GM23338 (cell line): ENCODE measurements at places on chromosomes 16 and 17. TPM values are rescaled to one million over a fixed set of nuclear protein-coding genes. Genes with fewer than 3 reads are reported as not detected.

Gene SALL1
- total RNA-seq, result 20.2 and 22.7 TPM in 2 replicates

DNA sequence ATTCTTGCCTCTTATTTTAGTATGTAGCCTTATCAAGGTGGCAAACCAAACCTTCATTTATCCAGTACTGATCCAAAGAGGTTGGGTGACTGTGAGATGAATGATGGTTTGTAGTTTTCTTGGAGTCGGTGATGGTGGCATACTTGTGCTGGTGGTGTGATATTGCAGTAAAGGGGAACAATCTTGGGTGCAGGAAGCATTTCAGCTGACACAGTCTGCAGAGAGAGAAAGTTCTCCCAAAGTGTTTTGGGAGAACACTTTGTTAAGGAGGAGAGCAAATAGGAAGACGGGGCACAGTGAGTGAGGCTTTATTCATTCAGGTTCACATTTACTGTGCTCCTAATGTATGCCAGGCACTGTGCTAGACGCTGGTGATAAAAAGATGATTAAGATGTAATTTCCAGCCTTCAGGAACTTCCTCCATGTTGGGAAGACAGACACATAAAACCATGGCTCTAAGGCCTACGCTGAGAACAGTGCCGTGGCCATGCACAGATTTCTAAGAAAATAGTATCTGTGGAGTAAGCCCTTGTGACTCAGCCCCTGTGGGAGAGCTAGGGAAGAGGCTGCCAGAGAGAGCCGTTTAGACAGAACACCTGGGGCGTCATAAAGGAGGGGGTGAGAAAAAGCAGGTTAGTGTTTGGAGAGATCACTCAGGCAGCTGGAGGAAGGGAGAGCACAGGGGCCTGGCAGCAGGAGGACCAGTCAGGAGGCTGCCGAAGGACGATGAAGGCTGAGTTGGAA lies 13.8 kb downstream of the HEATR3 start:
- no peak for DNase-seq

- DNase-seq, result no peak
Observed at GRCh38 chr17:57949649-57950048, 5.6 kb downstream of the CUEDC1 start.

GRCh38 chr17:27906226-27906580 lies 13.0 kb upstream of the LYRM9 start:
- no peak for DNase-seq

DNA sequence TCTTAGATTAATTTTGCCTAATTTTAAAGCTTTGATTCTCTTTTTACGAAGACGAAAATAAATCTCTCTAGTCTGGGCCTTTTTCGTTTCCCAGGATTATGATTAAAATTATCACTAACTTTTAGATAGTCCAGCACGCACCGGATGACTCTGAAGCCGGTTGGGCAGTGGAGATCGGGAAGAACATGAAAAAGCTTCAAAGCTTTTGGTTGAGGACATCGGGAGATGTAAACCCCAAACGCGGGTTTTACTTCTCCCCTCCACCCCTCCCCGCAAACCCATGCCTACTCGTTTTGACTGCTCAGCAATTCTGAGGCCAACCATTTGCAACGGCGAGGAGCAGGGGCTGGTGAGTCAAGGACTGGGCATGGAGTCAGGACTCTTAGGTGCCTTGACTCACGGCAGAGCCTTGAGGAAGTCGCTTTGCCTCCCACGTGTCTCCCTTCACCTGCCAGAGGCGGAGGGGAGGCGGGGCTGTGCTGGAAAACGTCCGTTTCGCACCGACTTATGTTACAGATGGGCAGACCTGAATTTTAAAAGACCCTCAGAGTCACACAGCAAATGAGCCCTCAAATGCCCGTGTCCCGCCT lies 989 bp upstream of the DUSP14 start:
- DNase-seq, result peak; percentile 90

DNA sequence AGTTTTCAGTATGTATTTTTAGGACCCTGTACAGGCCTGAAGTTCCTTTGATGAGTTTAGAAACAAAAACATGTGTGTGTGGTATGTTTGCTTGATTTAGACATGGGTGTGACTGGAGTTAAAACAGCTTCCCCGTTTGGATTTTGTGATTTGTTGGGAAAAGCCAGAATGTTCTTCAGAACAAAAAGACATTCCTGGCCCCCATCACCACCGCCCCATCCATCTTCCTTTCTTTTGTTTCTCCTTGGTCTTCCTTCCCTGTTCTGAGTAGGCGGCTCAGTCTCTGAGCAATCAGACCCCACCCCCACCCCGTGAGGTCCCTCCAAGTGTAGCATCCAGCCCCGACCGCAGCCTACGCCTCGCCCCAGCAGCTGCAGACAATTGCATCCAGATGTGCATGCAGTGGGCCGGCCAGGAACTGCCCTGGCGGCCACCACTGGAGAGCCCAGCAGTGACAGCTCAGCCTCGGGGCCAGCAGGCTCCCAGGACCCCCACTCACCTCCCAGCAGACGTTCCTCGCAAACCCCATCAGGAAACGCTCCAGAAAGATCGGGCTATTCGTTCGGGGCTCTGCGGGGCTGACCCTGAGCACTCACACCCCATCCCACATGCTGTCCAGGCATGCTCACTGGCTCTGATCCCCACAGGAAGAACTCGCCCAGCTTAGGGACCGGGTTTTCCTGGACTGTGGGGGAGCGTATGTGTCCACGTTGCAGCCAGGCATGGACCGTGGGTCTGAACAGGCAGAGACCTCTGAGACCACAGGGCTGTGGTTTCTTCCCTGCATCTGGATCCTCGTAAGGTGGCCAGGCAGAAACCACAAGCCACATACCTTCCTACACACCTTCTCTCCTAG lies 99.8 kb upstream of the CDH5 start:
- DNase-seq, result peak; percentile 28

DNA sequence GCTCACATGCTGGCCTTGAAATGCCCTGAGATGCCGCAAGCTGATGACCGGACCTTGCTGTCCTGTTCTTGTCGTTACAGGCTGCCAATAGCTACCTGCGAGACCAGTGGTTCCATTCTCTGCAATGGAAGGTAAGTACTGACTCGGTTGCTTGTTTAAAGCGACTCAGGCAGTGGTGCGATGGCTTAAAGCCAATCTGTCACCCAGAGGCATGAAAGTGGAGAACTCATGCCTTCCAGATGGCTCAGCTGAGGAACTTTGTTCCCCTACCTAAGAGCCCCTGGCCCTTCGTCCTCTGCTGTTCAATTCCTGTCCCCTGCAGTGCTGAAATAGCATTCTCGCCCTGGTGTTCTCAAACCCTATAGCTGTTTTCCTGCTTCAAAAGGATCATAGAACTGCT lies 158.3 kb upstream of the PLCG2 start:
- no peak for DNase-seq
